Fibroblast of the aortic adventitia (primary cell): ENCODE measurements at places on chromosomes 3 and 15. TPM values are rescaled to one million over a fixed set of nuclear protein-coding genes. Genes with fewer than 3 reads are reported as not detected.
A peak's percentile ranks its signal among the peaks of the same experiment; 100 is the strongest.

DNA sequence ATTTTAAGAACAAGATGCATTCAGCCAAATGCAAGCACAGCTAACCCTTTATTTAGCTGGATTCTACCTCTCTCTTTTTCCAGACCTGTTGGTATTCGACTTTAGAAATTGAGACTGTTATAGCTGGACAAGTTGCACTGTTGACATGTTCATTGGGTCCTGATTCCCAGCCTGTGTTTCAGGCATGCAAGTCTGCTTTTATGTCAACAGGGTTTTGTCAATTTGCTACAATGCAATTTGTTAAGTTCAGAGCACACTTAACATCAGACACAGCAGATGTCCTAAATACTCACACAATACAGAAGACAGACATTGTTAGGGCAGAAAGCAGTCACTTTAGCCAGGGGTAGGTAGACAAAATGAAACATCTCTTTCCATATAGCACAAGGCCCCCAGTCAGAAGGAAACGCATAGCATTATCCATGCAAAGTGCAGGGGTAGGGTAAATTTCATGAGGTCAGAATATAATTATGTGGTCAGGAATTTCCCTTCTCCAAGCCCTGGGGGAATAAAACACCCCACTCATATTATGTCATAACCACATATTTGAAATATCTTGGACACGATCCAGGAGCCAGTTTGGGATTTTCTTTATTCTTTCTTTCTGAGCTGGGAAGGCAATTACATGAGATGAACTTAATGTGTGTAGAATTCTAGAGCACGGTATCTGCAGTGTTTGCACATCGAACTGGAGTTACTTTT lies 504.1 kb downstream of the NTRK3 start:
- peak; percentile 96 for DNase-seq

DNA sequence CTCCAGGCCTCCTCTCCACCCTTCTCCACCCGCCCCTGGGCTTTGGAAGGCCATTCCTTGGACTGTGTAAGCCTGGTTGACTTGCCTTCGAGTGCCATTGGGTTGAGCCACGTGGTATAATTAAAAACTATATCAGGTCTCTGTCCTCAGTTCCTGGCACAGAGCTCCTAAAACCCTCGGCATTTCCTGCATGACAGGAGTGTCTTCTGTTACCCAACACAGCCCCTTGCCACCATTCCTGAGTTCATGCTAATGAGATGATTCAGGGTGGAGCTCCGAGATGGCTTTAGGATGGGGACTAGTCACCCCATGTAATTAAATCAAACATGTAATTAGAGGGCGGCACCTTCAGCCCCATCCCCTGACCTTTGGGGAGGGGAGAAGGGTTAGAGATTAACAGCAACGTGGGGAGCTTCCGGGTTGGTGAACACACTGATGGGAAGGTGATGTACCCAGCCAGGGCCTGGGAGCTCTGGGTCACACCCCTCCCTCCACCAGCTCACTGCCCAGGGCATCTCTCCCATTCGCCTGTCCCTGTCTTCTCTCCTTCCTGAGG lies 256.4 kb downstream of the FAM43A start:
- no peak for DNase-seq

DNA sequence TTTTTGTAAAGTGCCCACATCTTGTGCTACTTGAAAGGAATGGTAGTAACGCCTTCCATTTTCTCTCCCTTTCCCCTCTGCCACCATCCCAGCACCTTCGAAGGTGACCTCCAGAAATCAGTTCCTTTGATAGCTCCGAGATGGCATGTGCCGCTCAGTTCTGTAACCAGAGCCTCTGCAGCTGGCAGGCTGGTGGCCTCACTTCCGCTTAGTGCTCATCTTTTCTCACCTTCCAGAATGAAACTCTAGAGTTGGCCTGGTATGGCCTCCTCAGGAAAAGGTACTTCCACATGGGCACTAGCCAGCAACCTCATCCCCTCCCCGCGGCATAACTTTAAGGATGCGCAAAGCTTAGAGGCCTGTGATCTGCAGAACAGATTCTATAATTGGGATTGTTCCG lies 38.8 kb downstream of the ETV5 start:
- no peak for DNase-seq

Gene CPNE9
- total RNA-seq = not detected in 2 replicates

GRCh38 chr3:195821403-195822130 lies 9.8 kb upstream of the MUC4 start:
- DNase-seq = no peak

Gene GALNT15
- 10.9 and 22.0 TPM in 2 replicates for total RNA-seq

- no peak for DNase-seq
Measured at GRCh38 chr15:80815106-80815505, 35.9 kb downstream of the CEMIP start.

Gene SLC4A7
- total RNA-seq = 165 and 450 TPM in 2 replicates

- DNase-seq = no peak
Measured at GRCh38 chr15:77988347-77989295, 88.9 kb downstream of the TBC1D2B start.

Gene KLHL6
- total RNA-seq = not detected in 2 replicates

DNA sequence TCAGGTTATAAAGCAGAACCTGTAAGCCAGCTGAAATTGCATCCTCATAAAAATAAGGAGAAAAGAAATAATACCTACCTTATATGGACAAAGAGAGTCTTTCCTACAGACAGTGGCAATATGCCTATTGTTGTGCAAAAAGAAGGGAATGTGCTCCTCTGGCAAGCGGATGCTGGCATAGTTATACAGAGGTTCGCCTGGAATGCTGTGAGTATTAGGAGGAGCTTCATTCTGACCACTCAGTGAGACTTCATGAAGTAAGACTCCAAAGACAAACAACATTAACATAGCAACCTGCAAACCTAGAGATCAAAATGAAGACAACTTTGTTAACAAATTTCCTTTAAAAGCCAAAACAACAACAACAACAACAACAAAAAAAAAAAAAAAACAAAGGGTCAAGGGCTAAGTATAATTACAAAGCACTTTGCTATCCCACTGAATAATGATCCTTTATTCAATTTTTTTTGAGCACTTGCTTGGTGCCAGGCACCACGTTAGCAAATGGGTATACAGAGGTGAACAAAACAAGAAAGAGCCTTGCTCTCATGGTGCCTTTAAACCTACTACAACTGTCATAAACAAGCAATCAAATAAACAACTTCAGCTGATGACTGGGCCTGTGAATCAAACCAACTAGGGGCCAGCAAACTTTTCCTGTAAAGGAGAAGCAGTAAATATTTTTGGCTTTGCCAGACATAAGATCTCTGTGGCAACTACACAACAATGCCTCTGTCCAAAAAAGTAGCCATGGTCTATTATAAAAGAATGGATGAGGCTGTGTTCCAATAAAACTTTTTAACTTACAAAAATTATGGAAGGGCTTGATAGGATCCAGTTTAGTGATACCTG lies 3.7 kb downstream of the EOGT start:
- peak; percentile 94 for DNase-seq

GRCh38 chr3:172317481-172317880 lies 130.8 kb downstream of the GHSR start:
- DNase-seq = no peak

Gene DOCK3
- 0.36 and 0.41 TPM in 2 replicates for total RNA-seq

GRCh38 chr3:69806735-69807438 lies 67.6 kb downstream of the MITF start:
- peak; percentile 45 for DNase-seq

DNA sequence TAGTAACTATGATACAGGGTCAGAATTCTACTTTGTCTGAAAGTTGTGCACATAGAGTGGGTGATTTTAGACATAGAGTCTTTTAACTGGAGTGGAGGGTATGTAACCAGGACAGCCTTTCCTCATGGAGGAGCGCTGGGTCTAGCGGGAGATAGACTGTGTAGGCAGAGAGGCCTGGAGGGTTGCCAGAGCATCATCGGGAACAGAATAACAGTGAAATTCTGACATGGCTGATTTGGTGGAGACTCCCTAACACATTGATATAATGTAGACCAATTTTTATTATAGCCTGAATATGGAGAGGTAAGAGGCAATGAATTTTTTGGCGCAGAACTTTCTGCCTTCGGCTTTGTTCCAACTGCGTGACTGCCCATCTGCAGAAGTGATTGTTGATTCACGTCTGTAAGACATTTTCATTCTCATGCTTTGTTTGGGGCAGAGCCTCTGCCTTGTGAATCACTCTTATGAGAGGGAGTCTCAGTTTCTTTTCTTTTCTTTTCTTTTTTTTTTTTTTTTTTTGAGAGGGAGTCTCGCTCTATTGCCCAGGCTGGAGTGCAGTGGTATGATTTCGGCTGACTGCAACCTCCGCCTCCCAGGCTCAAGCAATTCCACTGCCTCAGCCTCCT lies 16.0 kb downstream of the LPP start:
- no peak for DNase-seq

DNA sequence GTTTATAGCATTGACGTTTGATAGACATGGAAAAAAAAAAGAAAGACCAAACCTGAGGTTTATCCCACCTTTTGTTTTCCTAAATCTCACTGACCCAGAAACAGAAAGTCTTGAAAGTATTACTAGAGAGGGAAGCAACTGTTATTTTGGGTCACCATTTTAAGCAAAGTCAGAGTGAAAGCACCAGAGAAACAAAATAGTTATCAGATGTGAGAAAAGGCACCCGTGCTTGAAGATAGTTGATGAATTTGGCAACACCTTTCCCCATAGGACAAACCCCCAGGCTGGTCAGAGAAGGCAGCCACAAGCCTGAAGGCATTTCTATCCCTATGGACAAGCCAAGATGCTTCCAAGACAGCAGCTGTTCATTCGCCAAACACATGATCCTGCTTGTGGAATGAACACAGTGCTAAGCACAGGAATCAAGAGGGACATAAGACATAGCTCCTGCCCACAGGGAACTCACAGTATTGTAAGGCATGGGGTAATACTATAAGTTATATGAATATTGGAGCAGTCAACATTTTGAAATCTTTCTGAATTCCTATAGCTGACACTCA lies 170.9 kb downstream of the ERC2 start:
- DNase-seq = no peak

Gene RASL12
- 1.7 and 1.9 TPM in 2 replicates for total RNA-seq

GRCh38 chr15:56194035-56194434 lies 49.6 kb downstream of the RFX7 start:
- DNase-seq = no peak

DNA sequence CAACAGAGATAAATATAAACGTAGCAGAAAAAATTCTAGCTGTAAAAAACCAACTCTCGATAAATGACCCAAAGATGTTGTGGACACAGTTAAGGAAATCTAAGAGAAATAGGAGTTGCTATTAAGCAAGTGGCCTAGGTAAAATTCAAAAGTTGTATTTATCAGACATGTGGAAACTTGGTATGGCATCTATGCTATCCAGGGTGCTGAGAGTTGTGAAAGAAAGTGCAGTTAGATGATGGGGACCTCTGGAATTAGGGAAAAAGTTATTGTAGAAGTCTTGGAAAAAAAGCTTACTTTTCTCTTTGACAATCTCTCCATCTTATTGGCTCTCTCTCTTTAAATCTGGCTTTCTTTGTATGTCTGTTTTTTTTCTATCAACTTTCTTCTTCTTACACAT lies 1090.9 kb downstream of the TBL1XR1 start:
- DNase-seq = no peak

GRCh38 chr3:178439504-178439903 lies 96.7 kb upstream of the KCNMB2 start:
- peak; percentile 46 for DNase-seq

DNA sequence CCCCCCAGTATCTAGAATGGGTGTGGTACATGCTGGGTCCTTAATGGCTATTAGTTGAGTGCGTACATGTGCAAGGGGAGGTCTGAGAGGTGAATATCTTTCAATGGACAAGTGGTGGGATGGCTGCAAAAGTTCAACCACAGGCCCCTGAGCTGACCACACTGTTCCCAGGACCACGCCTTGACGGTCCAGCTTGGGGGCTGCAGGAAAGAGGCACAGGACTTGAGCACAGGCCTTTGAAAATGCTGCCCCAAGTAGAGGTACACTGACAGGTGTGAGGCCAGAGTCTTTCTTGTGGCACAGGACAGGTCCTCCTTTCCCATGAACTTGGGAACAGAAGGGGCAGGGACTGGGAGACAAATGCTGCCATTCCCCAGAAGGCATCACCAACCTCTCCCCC lies 24.0 kb downstream of the AMOTL2 start:
- no peak for DNase-seq

GRCh38 chr3:9797196-9797945 lies 4.5 kb downstream of the ARPC4 start:
- DNase-seq = no peak

DNA sequence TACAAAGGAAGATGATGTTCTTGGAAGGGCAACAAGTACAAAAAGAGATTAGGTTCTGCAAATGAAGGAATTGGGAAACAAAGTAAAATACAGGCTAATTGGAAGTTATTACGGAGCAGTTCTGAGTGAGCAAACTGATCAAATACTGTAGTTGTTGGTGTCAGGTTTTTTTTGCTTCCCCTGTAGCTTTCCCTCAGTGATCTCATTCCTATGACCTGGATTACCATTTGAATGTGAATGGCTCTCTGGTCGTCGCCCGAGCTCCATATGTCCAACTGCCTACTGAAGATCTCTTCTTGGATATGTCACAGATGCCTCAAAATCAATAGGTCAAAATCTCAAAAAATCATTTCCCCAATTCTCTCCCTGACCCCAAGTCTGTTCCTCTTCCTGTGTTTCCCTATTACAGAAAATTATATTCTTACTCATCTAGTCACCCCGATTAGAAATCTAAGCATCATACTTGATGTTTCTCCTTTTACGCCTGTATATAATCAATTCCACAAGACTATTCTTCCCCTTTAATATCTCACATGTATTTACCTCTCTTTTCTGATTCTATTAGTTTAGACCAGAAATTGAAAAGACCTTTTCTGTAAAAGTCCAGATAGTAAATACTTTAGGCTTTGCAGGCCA lies 29.0 kb downstream of the GOLM2 start:
- no peak for DNase-seq

Gene PLA2G4F
- not detected in 2 replicates for total RNA-seq

- DNase-seq = no peak
Measured at GRCh38 chr15:27934782-27935181, 164.3 kb downstream of the OCA2 start.

DNA sequence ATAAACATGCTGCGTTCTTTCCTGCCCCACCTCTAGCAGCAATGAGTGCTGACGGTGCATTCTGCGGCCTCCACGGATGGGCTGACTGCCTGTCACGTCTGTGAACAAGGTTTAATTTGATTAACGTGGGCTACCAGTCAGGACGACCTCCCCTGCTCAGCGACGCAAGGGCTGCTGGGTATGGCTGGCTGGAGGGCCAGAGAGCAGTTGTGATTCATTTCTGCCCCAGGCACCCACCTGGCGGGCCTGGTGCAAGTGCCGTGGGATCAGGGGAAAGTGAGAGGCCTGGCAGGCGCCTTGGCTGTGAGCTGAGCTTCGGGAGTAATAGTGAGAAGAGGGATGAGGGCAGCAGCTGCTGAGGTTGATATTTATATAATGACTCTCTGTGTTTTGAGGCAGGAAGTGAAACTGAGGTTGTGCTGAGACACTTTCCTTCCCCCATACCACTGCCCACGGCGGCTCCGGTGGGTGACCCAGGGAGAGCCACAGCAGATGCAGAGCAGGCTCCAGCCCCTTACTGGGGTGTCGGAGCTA lies 190.4 kb upstream of the BCL6 start:
- DNase-seq = no peak
